ENCODE measurements at places on chromosomes 2 and 18.

DNA sequence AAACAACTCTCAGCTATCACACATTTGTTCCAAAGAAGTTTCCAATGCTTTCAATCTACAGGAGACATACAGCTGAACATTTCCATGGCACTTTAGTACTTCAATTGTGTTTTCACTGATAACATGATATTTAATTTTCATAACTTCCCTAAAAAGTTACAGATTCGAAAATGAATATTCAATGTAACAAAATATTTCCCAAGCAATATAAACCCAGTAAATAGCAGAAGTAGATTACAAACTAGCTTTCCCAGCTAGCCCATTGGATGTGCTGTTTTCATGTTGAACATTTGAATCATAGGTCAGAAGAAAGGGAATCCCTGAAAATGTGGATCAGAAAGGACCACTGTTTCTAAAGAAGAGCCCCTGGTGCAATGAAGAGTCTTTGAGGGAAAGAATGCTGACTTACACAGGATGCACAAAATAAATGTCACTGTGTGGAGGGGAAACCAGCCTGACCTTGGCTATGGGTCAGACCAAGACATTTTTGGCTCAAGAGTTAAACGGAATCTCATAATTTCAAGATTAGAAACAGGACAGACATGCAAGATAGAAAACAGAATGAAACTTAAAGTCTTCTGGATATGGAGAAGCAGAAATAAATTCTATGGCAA lies 22.5 kb downstream of the CYTIP start:
- DNase-seq, result no peak

DNA sequence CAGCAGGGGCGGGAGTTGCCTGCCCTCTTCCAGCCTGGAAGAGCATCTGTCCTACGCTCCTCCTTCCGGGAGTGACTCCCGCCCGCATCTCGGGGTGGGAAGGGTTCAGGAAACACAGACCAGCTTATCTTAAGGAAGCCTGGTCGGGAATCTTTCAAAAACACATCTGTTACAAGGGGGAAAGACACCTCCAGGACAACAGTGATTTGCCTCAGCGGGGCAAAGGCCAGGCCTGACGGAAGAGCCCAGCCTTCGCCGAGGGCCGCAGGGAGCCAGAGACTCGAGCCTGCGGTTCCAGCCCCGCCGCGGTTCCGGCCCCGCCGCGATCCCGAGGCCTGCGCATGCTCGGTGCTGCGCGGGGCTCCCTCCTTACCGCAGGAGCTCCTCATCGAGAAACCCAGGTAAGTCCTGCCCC lies 38.1 kb upstream of the TGIF1 start:
- DNase-seq, result no peak

GRCh38 chr2:120330946-120331822 lies 14.8 kb upstream of the INHBB start:
- no peak for DNase-seq

DNA sequence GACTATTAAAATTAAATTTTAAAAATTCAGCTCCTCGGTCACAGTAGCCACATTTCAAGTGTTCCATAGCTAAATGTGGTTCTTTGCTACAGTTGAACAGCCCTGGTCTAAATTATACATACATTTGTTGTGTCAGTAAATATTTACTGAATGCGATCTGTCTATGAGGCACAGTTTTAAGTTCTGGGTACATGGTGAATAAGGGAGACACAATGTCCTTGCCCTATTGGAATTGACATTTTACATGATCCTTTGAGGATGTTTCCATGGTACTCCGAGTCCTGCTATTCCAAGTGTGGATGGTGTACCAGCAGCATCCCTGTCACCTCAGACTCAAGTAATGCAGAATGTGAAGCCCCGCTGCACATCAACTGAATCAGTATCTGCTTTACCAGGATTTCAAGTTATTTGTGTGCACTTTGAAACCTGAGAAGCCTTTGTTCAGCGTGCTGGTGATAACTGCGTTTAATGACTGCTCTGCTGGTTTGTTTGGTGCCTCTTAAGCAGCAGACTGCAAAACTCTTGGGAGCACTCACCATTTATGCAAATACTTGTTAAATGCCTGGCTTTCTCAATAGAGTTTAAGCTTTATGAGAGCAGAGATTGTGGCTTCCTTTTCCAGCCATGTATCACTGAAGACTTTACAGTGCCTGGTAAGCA lies 1.5 kb downstream of the GALNT1 start:
- DNase-seq, result peak; percentile 23

DNA sequence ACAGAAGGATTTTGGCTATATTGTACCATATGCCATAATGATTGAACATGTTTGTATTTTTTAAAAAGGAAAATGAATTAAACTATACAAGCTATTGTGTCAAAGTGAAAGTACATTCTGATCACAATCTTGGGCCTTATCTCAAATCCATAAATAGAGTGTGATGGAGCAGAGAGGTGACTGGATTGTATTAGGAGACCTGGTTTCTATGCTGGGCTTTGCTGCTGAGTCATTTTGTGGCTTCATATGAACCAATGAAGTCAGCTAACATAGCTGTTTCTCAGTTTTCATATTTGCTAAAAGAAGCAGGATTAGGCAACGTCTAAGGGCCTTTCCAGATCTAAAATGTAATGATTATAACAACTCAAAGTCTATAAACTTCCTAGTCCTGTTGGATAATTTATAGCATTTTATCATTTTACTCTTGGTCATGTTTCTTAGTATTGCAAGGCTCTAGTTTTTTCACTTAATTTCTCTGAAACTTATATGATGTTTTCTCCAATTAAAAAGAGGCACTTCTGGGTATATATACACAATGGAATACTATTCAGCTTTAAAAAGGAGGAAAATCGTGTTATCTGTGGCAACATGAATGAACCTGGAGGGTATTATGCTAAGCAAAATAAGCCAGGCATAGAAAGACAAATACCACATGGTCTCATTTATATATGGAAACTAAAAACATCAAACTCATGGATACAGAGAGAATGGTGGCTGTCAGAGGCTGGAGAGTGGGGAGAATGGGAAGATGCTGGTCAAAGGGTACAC lies 112.3 kb downstream of the MEP1B start:
- DNase-seq, result peak; percentile 87

- DNase-seq, result no peak
Measured at GRCh38 chr2:46545015-46545839, 65.9 kb downstream of the TMEM247 start.

DNA sequence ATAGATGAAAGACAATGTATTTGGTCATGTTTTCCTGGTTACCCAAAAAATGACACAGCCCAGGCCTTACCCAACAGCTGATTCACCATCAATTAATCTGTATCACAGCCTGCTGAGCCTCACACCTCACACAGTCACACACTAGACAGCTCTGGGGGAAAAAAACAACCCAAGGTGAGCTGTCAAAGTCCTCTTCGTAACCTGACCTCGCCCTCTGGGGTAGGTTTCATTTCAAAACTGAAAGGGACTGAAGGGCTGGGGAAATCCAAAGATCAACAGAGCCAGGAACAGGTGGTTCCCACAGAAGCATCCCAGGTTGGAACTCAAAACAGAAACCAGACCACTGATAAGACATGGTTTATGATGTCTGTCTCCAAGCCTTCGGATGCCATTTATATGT lies 18.2 kb upstream of the PCBP1 start:
- DNase-seq, result no peak

DNA sequence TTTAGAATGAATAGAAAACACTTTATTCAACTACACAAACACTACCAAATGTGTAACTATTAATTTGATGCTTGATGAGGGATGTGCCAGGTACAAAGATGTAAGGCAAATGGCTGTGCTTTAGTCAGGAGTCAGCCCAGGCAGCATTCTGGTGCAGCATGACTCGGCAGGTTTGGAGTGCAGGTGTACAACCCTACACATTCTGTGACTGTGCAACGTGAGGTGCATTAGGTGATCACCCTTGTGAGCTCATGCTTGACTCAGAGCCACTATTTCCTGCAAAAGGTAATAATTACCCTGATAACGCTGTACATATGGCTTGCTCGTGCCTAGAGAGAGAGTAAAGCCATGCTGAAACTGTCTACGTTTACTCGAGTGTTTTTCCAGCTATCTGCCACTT lies 288.7 kb upstream of the DSEL start:
- DNase-seq, result no peak

GRCh38 chr2:159148901-159149300 lies 137.6 kb downstream of the WDSUB1 start:
- no peak for DNase-seq

DNA sequence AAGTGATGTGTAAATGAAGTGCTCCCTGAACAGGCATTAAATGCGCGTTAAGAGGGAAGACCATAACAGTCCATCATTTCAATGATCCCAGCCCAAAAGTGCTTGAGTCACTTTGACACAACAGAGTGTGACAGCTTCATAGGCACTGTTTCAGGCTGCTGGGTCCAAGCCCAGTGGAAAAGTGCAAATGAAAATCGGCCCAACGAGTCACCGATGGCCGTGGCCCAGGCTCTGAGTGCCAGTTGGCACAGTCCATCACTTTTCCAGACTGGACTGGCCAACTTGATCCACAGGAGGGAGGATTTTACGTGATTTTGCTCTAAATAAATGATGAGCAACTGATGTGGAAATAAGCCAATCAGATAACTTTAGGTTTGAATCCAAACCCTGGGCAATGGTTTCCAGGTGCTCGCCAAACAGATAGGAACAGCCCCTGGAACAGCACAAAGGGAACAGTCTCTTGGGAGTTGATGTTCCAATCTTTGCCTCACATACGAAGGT lies 114.0 kb downstream of the SP3 start:
- DNase-seq, result peak; percentile 31

- peak; percentile 33 for DNase-seq
Measured at GRCh38 chr2:26704441-26704977, 12.0 kb downstream of the KCNK3 start.

DNA sequence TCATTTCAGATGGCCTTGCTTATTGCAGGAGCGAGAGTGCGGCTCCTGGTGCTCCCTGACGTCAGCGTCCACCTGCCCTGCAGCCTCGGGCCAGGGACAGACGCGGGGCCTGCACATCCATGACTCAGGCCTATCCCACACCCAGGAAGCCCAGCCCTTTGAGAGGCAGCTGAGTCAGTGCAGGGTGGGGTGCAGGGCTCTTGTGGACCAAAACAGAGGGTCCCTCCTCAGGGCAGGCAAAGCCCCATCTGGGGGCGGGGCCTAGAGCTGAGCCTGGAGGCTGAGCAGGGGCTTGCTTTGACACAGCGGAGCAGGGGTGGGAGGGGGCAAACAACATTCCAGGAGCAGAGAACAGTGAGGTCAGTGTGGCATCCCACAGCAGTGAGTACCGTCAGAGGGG lies 7.7 kb upstream of the ARHGEF4 start:
- no peak for DNase-seq

DNA sequence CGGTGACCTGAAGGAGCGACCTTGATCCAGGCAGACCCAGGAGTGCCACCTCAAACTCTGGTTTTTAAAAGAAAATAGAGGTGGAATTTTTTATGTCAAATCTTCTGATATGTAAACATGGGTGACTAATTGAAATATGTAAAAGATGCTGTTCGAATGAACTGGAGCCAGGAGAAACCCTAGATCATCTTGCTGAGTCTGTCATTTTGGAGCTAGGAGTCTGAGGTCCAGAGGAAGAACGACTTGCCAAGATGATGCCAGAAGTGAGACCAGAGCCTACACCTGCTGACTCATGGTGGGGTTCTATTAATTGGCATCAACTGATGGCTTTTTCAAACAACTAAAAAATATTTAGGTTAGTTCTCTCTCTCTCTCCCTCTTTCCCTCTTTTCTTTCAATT lies 74.1 kb downstream of the ACAA2 start:
- DNase-seq, result peak; percentile 18

DNA sequence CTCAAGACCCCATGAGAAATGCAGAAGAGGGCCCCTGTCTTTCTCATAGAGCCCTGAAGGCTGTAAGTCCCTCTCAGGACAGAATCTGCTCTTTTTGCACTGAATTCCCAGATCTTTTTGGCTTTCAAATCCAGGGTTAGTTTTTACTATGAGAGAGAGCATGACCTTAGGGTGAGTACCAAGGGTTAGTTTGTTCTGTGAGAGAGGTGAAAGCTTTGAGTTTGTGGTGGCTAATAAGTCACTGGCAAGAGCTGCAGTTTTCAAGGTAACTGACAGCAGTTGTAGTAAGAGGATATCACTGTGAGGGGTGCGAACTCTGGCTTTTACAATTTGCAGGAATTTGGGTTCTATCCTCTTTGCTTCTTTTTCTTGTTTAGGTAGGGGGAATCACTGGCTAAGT lies 248.4 kb upstream of the KCNH7 start:
- DNase-seq, result no peak

DNA sequence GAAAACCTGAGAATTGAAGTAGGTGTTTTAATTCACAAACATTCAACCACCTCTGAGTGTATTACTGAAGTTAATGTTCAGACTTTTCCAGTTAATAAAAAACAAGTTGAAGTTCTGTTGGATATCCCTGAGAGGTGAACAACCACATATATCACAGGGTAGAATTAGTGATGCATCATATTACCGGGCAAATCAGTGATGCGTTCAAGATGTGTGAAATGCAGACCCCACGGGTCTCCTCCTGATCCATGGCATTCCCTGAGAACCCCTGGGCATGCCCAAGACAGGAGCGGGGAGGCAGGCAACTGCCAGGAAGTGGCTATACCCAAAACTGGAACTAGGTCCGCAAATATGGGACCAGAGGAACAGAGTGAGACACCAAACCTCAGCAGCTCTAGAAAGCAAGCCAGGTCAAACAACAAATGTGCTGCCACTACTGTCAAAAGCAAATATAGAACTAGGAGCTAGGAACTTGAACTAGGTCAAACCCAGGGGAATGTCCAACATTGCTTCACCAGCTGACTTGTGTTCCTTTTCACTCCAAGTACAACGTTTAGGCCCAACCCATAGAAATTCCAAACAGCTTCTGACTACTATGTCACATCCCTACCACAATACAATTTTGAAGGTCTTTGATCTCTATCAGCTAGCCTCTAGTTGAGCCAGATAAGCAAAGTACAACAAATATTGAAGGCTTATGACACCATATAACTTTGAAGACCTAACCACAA lies 20.2 kb downstream of the PSTPIP2 start:
- peak; percentile 39 for DNase-seq

GRCh38 chr2:120472891-120473309 lies 127.0 kb downstream of the INHBB start:
- DNase-seq, result no peak

DNA sequence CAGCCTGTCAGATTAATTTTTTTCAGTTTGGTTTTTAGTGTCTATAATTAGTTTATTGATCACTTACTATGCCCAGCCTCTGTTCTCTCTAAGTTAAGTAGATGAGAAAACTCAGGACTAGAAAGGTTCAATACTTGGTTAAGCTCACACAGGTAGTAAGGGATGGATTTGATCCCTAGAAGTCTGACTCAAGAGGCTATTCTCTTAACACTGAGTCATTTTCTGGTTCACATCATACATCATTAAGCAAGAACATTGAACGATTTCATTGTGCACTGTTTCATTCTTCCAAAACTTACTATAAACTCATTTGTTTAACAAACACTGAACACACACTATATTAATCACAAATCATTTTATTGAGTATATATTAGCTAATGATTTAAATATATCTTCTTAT lies 54.1 kb upstream of the SLC38A11 start:
- no peak for DNase-seq

- no peak for DNase-seq
Measured at GRCh38 chr2:12161085-12161484, 414.7 kb downstream of the LPIN1 start.

DNA sequence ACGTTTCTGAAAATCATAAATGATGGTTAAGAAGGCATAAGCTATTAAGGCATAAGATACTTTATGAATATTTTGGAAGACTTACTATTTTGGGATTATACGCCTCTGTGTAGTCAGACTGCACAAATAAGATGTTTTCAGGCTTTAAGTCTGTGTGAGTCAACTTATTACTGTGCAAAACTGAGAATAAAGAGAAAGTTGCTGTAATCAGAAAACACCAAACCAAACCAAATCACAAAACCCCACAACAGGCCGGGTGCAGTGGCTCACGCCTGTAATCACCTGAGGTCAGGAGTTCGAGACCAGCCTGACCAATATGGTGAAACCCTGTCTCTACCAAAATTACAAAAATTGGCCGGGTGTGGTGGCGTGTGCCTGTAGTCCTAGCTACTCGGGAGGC lies 7.7 kb downstream of the CLK1 start:
- DNase-seq, result no peak

Measured in fibroblast of skin of right quadriceps (primary cell).